Hair follicular keratinocyte (primary cell): ENCODE measurements at places on chromosomes 16 and 17. TPM values are rescaled to one million over a fixed set of nuclear protein-coding genes. Genes with fewer than 3 reads are reported as not detected.

The KRT33A gene
- total RNA-seq: not detected in 2 replicates

The FOXJ1 gene
- 0.23 TPM in 1 of 2 replicates, not detected in the other for total RNA-seq

The KCNJ2 gene
- 0.08 TPM in 1 of 2 replicates, not detected in the other for total RNA-seq

The CCDC200 gene
- total RNA-seq: not detected in 2 replicates

The SDR42E2 gene
- not detected in 2 replicates for total RNA-seq

The OR1D5 gene
- total RNA-seq: not detected in 2 replicates

The NPIPB5 gene
- 11.6 and 17.5 TPM in 2 replicates for total RNA-seq

The SPECC1 gene
- total RNA-seq: 47.3 and 64.3 TPM in 2 replicates

The CCL2 gene
- total RNA-seq: not detected in 2 replicates

The KLHL10 gene
- 1.0 TPM in 1 of 2 replicates, not detected in the other for total RNA-seq

The HBA1 gene
- not detected in 2 replicates for total RNA-seq

The C16orf87 gene
- 5.5 and 7.4 TPM in 2 replicates for total RNA-seq

The ITGB4 gene
- 1,334 and 1,928 TPM in 2 replicates for total RNA-seq

The RSKR gene
- total RNA-seq: 0.38 and 3.0 TPM in 2 replicates

The TMEM235 gene
- total RNA-seq: not detected in 2 replicates

The MYH8 gene
- total RNA-seq: not detected in 2 replicates

The SCIMP gene
- total RNA-seq: not detected in 2 replicates

The FBXO39 gene
- total RNA-seq: 3.2 and 9.3 TPM in 2 replicates

The TOP3A gene
- 22.4 and 22.8 TPM in 2 replicates for total RNA-seq

The PPL gene
- total RNA-seq: 27.0 and 51.1 TPM in 2 replicates

The LRRC75A gene
- not detected in 2 replicates for total RNA-seq

The KIF2B gene
- not detected in 2 replicates for total RNA-seq

The CDRT15 gene
- total RNA-seq: not detected in 2 replicates

The CLEC18C gene
- total RNA-seq: 0.08 TPM in 1 of 2 replicates, not detected in the other

The DBF4B gene
- 5.0 and 9.3 TPM in 2 replicates for total RNA-seq

The MILR1 gene
- 2.4 TPM in 1 of 2 replicates, not detected in the other for total RNA-seq

The TMEM100 gene
- total RNA-seq: not detected in 2 replicates

The SYCE1L gene
- total RNA-seq: 0.38 and 0.86 TPM in 2 replicates

The ZNF597 gene
- 1.3 and 1.9 TPM in 2 replicates for total RNA-seq

The CACNG3 gene
- total RNA-seq: not detected in 2 replicates

The RAP1GAP2 gene
- 22.0 and 40.1 TPM in 2 replicates for total RNA-seq

The P2RX1 gene
- total RNA-seq: not detected in 2 replicates

The APOH gene
- total RNA-seq: not detected in 2 replicates

The MFAP4 gene
- total RNA-seq: not detected in 2 replicates

The KNOP1 gene
- 19.0 and 27.8 TPM in 2 replicates for total RNA-seq

The DBNDD1 gene
- total RNA-seq: 4.7 and 5.7 TPM in 2 replicates

The SEPTIN1 gene
- not detected in 2 replicates for total RNA-seq

The RASL10B gene
- total RNA-seq: 0.11 TPM in 1 of 2 replicates, not detected in the other

The CCDC78 gene
- total RNA-seq: 3.6 and 3.8 TPM in 2 replicates

The TP53TG3C gene
- not detected in 2 replicates for total RNA-seq

The CDRT15L2 gene
- not detected in 2 replicates for total RNA-seq

The VWA3A gene
- total RNA-seq: not detected in 2 replicates

The PIK3R5 gene
- 0.23 and 0.38 TPM in 2 replicates for total RNA-seq

The DNAAF8 gene
- total RNA-seq: 0.55 TPM in 1 of 2 replicates, not detected in the other

The CTRL gene
- 0.23 and 1.4 TPM in 2 replicates for total RNA-seq

The ADGRG3 gene
- not detected in 2 replicates for total RNA-seq

The VPS4A gene
- total RNA-seq: 41.7 and 42.4 TPM in 2 replicates

The KCNJ16 gene
- not detected in 2 replicates for total RNA-seq

The DRC3 gene
- total RNA-seq: 0.15 and 0.55 TPM in 2 replicates

The CYBA gene
- 88.1 and 94.3 TPM in 2 replicates for total RNA-seq

The ASPHD1 gene
- 5.0 and 7.8 TPM in 2 replicates for total RNA-seq

The HID1 gene
- total RNA-seq: 0.08 and 0.16 TPM in 2 replicates

The ZPBP2 gene
- total RNA-seq: not detected in 2 replicates

The HLF gene
- not detected in 2 replicates for total RNA-seq

The CD2BP2 gene
- total RNA-seq: 47.6 and 63.2 TPM in 2 replicates

The NXN gene
- 109 and 115 TPM in 2 replicates for total RNA-seq

The CHST6 gene
- 1.1 and 3.0 TPM in 2 replicates for total RNA-seq

The GCGR gene
- total RNA-seq: not detected in 2 replicates
